Activated CD4-positive, alpha-beta memory T cell treated with anti-CD3 and anti-CD28 coated beads, Interleukin-2, amount 10 ng/mL, durations not matched to agents 7 days and 5 days (primary cell): ENCODE measurements at places on chromosomes 12 and 14. TPM values are rescaled to one million over a fixed set of nuclear protein-coding genes. Genes with fewer than 3 reads are reported as not detected.

The NOC4L gene
- total RNA-seq, result 23.6 TPM

The TPI1 gene
- 1,228 TPM for total RNA-seq

The CLEC9A gene
- total RNA-seq, result not detected

The FGF6 gene
- not detected for total RNA-seq

The DIO3 gene
- not detected for total RNA-seq

The DHRS4L2 gene
- 18.3 TPM for total RNA-seq

The ANO2 gene
- total RNA-seq, result not detected

The ART4 gene
- not detected for total RNA-seq

The COX8C gene
- total RNA-seq, result not detected

The OTOGL gene
- not detected for total RNA-seq

The TMEM121 gene
- 9.6 TPM for total RNA-seq

The WSCD2 gene
- not detected for total RNA-seq

The ISCA2 gene
- total RNA-seq, result 32.1 TPM

The CFAP251 gene
- total RNA-seq, result 1.9 TPM

The ALDH1L2 gene
- 1.4 TPM for total RNA-seq

The PTHLH gene
- not detected for total RNA-seq

The GPR135 gene
- 0.95 TPM for total RNA-seq

The KRT6C gene
- not detected for total RNA-seq

The SRRM4 gene
- not detected for total RNA-seq

The KDM5A gene
- 94.6 TPM for total RNA-seq

The CLEC4C gene
- not detected for total RNA-seq

The FOXM1 gene
- 102 TPM for total RNA-seq

The INHBC gene
- total RNA-seq, result not detected

The VWF gene
- not detected for total RNA-seq

The PAPLN gene
- total RNA-seq, result 1.6 TPM

The PTPRO gene
- 1.5 TPM for total RNA-seq

The TMX1 gene
- total RNA-seq, result 63.7 TPM

The SDR9C7 gene
- total RNA-seq, result not detected

The RNASE7 gene
- total RNA-seq, result not detected

The CABP1 gene
- 0.45 TPM for total RNA-seq

The OVCH1 gene
- not detected for total RNA-seq

The FGF23 gene
- total RNA-seq, result not detected

The KCNH5 gene
- total RNA-seq, result not detected

The WNT1 gene
- 0.33 TPM for total RNA-seq

The C12orf75 gene
- total RNA-seq, result 312 TPM

The REP15 gene
- not detected for total RNA-seq

The SPSB2 gene
- 11.1 TPM for total RNA-seq

The CYP46A1 gene
- 0.13 TPM for total RNA-seq

The OR6C4 gene
- total RNA-seq, result not detected
